ENCODE measurements at places on chromosomes 7 and 10.

DNA sequence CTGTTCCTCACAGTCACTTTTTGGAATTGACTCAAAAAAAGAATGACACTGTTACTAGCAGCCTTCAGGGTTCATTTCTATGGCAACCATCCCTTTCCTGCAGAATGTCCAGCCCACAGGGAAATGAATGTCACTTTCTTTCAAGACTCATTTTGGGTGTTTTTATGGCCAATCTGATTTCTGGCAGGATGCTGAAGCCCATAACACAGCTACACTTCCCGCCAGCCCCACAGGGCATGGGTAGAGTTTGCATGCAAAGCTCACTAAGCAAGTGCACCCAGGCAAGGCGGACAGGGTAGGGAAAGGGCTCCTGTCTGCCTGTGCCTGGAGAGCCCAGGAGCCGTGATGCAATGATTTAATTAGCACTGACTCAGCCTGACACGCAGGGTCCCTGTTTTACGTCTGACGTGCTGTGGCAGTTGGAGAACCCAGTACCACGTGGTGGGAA is 26.1 kb upstream of the GPAM start:
- DNase-seq: no peak

DNA sequence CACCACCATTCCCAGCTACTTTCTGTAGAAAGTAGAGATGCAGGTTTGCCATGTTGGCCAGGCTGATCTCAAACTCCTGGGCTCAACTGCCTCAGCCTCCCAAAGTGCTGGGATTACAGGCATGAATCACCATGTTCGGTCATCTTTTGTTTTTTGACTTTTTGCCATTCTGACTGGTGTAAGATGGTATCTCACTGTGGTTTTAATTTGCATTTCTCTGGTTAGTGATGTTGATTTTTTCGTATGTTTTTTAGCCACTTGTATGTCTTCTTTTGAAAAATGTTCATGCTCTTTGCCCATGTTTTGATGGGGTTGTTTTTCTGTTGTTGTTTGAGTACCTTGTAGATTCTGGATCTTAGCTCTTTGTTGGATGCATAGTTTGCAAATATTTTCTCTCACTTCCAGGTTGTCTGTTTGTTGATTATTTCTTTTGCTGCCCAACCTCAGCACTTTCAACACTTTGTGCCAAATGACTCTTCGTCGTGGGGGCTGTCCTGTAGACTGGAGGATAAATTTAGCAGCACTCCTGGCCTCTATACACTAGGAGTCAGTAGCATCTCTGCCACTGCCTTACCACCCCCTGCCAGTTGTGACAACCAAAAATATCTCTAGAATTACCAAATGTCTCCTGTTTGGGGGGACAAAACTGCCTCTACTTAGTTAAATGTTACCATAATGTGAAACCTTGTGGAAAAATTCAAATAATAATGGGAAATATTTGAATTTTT is 6.5 kb upstream of the CPED1 start:
- DNase-seq: peak; percentile 69

- DNase-seq: no peak
Observed at GRCh38 chr10:18145652-18146051, 5.4 kb downstream of the CACNB2 start.

DNA sequence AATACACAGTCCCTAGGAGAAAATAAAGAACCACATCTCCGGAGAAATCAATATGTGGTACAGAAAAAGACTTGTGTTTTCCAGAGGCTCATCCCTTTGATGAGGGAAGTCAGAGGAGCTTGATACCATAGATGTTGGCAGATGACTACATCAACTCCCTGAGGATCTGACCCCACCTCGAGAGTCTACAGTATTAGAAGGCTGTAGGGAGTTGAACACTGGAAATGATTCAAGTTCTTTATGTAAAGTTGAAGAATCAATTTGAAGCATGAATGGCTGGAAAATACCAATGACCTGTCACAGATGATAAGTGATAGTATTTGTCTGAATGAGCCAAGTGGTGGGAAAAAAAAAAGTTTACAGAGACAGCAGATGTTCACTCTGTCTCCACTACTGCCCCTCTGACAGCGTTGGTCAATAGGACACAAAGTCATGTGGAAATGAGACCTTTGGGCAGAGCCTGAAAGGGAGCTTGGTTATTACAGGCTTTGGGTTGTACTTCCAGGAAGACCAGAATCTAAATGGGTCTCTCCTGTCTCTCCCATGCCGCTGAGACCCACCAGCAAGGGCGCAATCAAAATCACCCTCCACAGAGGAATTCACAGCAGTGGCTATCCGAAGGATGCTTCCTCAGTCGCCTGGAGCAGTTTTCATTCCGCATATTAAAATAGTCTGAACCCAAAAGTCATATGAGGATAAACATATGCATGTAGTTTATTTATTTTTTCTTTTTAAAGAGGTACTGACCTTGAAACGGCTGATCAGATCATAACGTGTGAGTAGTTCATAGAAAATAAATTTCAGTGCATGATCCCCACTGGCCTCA is 185.7 kb downstream of the PPP1R17 start:
- no peak for DNase-seq

DNA sequence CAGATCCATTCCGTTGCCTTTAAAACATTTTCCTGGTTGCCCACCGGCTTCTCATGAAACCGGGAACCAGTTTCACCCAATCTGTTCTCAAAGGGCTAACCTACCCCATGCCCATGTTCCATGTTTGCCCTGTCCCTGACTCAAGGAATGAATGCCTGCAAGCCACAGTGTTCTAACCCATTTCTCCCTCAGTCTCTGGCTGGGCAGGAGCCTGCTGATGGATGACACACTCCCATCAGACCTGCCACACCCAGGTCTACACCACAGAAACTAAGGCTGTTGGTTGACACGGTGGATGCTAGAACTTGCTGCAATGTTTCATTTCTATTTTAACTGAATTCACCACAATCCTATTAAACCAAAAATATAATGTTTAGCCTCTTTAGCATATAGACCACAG is 15.6 kb downstream of the CLRN3 start:
- no peak for DNase-seq

DNA sequence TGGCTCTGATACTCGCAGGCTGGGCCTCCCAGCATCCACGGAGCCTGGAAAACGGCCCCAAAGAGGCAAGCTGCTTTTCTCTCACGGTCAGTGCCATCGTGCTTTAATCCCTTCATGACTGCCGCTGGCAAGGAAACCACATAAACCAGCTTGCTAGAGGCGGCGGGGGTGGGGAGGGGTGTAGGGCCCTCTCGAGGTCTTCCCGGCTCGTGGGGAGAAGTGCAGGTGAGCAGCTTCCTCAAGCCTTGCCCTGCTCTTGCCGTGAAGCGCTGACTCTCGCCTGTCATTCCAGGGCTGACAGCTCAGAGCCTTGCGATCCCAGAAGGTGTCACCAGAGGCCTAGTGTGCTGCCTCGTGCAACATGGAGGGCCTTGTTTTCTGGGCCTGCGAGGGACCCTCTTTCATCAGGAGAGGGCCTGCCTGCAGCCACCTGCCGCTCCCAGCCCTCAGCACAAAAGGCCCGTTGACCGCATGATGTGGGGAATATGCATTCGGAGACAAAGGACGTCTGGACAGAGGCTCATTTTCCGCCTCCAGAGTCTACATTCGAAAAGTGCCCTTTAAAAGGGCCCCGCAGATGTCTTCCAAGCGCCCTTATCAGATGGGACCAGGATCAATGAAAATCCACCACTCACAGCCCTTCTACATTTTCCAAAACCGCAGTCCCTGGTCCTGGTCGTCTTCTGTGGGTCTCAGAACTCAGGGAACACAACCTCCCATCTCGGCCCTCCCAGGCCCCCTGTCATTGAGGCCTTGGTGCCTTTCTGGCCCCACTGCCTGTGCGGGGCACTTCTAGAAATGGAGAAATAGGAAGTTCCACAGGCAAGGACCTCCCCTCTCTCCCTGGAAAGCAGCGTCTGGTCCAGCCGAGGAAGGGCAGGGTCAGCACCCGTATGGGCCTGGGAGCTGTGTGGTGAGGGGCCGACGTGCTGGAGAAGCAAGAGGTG is 58.7 kb downstream of the ZRANB1 start:
- DNase-seq: no peak

DNA sequence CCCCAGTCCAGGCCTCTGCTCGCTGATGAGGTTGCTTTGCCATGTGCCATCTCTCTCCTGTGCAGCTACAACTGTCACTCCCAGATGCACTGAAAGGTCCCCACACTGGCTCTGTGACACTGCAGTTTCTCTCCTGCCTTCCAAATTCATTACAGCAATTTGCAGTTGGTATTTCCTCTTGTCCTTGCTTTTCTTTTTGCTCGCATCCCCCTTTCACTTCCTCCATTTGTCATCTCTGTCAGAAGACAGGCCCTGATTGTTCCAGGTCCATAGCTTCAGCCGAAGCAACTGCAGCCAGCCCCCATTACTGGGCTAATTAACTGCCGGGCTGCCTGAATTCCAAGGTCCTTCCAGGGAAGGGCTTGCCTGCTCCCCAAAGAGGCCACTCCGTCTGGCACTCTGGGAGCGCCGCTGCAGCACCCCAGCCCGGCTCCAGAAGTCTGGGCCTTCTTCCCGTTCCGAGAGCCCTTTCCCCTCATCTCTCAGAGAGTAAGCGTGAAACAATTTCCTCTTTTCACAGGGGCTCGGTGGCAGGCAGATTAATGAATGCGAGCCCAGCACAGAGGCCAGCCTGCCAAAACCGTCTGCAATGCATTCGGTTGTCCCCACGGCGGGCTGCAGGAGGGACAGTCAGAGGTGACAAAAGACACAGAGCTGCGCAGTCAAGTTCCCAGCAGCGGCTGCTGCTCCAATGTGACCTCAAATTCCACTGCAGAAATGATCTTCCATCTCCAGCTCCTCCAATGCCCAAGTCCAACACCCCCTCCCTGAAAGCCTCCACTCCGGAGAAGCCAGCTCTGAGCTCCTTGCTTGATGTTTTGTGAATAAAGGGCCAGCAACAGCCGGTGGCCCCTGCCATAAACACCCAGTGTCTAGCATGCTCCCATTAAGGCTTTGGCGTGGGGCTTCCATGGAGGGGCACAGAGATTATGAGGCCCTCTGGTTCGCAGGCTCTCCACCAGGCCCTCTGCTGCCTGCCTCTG is 279.4 kb upstream of the HABP2 start:
- no peak for DNase-seq

GRCh38 chr7:64870656-64871055 is 32.4 kb upstream of the ZNF273 start:
- no peak for DNase-seq

DNA sequence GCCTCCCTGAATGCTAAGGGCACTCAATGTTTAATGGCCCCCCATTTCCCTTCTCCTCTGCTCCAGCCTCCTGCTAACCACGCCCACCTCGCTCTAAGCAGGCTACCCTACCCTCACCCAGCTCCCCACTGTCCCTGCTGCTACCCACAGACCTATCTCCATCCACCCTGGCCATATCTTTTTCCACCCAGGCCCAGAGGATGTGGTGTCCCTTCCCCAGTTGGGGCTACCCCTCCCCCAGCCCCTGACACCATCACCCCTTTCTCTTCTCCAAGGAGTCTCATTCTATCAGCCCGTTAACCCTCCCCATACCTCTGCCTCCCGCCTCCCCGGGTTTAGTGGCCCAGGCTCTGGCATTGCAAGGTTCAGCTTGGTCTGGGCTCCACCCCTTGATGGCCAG is 28.9 kb upstream of the PPIF start:
- DNase-seq: no peak

DNA sequence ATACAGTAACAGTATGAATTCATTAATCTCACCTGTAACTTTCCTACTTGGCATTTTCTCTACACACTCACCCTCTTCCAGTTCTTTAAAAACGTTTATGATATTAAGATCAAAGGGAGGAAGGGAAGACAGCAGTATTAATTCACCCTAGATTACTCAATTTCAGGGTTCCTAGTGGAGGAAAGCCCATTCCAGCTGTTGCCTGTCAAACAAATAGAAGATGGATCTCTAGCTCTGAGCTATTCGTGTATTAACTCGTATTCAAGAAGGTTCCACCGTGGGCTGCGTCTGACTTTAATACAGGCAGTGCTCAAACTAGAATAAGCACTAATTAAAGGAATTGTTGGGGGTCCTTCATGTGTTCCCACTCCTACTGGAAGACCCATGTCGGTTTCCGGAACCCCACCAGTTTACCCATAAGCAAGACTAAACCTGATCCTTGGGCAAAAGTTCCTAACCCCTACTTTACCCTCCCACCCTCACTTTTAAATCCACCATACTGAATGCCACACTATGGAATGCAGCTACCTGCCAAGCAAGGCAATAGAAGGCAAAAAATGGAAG is 2.1 kb downstream of the NANOS1 start:
- no peak for DNase-seq

GRCh38 chr10:100881556-100882213 is 31.1 kb upstream of the SLF2 start:
- no peak for DNase-seq

- peak; percentile 66 for DNase-seq
Observed at GRCh38 chr7:19674266-19674960, 34.4 kb downstream of the POLR1F start.

- peak; percentile 80 for DNase-seq
Observed at GRCh38 chr10:4704034-4704545, 121.9 kb upstream of the AKR1E2 start.

DNA sequence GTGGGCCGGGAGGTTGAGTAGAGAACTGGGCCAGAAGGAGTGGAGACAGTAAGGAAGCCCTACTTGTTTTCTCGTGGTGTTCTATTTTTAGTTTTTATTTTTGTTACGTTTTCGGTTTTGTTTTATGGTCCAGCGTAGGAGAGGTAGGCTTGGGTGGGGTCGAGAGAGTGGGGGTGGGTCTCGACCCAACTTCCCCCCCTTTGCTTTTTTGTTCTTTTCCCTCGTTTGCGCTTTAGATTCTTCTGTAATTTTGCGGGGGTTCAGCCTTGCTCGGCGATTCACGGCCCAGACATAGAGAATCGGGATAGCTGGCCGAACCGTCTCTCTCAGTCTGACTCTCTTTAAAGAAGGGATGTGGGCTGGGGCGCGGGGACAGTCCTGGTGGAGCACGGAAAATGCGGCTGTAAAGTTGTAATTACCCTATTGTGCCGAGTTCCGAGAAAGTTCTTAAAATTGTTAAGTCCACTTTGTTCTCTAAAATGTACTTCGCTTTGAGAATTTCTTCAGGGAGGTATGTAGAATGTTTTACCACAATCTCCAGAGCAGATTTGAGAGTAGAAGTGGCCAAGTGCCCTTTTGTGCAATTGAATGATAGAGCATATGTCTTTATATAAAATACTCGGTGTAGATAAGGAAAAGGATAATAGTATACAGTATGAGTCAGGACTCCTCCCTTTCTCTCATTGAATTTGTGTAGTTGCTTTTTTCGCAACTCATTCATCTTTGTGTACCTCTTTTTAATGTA is 816 bp downstream of the DMTF1 start:
- no peak for DNase-seq

DNA sequence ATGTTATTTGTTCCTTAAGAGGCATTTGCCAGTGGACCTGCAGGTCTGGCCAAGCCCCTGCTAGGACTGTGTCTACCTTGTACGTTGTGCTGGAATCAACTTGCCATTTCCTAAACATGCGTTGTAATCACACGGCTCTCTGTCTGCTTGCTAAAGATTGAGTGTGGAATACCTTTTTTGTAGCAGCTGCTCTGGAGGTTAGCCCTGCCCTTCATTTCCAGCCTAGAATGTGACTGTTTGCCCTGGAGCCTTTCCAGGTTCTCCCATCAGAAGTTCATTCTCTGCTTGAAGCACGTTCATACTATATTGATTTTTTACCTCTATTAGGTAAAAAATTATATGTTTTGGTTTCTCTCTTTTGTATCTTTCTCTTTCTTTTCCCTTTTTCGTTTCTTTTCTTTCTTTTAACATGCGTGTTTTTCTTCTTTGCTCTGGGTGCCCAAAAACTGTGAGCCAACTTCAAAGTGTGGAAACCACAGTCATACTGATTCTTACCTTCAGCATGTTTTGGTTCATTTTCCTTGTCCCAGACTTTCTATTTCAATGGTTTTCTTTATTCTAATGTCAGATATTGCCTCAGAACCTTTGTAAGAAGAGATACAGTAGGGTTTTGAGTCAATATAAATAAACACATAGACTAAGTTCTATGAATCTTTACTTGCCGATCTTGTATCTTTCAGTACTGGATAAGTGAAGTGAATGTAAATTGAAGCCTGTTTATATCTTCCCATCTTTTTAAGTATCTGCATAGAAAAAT is 111.9 kb upstream of the RPA3 start:
- no peak for DNase-seq
